ENCODE measurements at places on chromosomes 16 and 17.

GRCh38 chr17:78329263-78330059 is 30.4 kb downstream of the SOCS3 start:
- peak; percentile 84 for DNase-seq

DNA sequence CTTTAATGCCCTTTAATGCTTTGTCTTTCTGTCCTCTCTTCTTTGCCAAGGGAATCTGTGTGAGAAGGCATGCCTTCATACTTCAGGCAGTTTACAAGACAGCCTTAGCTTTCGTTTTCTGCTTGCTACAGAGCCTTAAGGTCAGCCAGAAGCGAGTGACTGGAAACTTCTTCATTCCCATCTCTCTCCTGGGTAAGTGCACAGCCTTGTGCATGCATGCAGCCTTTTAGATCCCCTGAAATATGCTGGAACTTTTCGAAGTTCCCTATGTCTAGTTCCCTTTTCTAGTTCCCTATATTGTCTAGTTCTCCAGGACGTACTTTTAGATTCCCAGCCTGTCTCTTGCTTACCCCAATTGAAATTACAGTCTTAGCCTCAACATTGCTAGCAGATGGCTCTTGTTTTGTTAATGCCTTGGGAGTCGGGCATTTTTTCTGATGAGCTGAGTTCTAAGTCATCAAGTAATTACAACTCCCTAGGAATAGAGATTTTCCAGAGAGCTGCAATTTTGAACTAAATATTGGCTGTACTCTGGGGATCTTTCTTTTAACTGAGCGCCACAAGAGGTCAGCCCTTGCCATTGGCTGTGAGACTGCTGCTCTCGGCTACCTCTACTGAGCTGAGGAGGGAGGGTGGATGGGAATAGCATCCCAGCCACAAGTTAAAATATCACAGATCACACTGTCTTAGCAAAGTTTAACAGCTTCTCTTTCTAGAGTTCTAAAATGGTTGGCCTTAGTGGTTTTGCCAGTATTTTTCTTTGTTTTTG is 22.7 kb upstream of the PPM1D start:
- peak; percentile 56 for DNase-seq

GRCh38 chr17:19281161-19281560 is 44.0 kb downstream of the EPN2 start:
- DNase-seq, result peak; percentile 34

- DNase-seq, result no peak
Observed at GRCh38 chr17:78306913-78307312, 53.0 kb downstream of the SOCS3 start.

GRCh38 chr16:29790949-29791844 is 646 bp downstream of the KIF22 start:
- no peak for DNase-seq

- peak; percentile 71 for DNase-seq
Observed at GRCh38 chr17:8681170-8681949, 50.8 kb upstream of the MYH10 start.

DNA sequence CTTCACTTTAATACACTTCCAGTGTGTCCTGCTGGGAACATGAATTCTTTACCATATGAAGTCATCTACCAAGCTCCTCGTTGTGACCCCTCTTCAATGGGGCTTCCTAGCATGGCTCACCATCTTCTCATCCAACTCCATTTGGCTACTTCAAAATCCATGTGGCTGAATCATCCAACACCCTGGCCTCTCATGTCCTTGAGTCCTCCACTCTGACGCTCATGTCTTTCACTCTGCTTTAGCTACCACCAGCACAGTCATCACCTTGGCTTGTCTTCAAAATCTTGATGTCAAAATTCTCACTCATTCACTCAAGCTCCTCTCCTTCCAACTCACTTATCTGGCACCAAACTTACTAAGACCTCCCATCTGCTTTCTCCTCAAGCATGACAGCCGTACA is 35.8 kb downstream of the AMFR start:
- peak; percentile 93 for DNase-seq

- DNase-seq, result no peak
Observed at GRCh38 chr16:47045023-47045422, 71.5 kb upstream of the DNAJA2 start.

DNA sequence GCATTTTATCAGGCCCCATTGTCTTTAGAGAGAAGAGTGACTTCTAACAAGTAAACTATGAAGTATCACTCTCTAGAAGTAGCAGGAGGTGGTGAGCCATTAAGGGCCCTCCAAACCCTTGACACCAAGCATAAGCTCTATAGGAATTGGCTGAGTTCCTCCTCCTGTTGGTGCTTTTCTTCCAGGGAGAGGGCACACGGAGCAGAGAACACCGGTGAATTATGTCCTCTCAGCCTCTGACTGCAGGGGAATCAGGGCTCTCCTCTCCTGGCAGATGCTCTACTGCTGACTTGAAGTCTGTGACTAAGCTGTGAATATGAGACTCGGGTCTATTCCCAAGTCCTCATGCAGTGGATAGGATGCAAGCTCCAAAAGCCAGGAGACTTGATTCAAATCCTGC is 32.3 kb downstream of the CHD9 start:
- DNase-seq, result no peak

DNA sequence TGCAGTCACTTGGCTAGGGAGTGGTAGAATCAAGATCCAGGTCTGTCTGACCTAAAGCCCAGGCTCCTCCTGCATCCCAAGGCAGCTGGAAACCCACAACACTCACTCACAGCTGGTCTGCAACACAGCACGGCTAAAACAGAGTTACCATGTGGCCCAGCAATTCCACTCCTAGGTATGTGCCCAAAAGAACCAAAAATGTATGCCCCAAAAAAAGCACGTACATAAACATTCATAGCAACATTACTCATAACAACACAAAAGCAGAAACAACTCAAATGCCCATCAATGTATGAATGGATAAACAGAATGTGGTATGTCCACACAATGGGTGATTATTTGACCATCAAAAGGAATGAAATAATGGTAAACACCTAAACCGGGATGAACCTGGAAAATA is 8.9 kb downstream of the TVP23A start:
- DNase-seq, result no peak

- no peak for DNase-seq
Observed at GRCh38 chr17:9994761-9995160, 89.7 kb upstream of the RCVRN start.

GRCh38 chr17:59439741-59440211 is 108.3 kb downstream of the YPEL2 start:
- no peak for DNase-seq

DNA sequence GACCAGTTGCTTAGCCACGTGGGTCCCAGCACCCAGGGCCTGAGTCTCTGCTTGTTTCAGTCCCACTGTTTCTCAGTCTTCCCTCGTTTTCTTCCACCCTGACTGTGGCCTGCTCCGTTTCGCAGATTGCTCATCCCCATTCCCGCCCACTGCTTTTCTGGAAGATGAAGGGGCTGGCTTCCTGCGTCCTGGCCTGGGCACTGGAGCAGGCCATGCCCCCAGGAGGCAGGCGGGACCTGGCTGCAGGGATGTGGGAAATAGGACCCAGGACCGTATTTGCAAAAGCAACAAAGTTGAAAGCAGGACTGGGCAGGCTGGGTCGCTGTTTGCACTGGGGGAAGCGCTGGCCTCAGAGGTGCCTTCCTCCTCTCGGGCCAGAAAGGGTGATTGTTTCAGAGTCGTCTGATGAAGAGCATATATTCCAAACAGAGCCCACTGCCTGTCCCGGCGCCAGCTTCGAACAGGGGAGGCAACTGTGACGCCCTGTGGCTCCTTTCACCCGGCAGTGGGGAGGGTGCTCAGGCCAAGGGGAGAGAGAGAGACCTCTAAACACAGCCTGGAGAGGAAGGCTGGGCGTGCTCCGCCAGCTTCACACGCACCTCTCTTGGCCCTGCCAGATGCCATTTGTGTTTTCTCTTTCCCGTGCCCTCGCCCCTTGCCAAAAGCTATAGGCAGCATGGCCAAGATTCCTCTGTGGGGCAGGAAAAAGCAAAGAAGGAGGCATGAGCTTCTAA is 108.6 kb downstream of the CMIP start:
- DNase-seq, result peak; percentile 48

- DNase-seq, result no peak
Observed at GRCh38 chr17:34201767-34202166, 53.3 kb upstream of the CCL2 start.

- DNase-seq, result no peak
Observed at GRCh38 chr16:10950393-10950792, 6.0 kb downstream of the CLEC16A start.

DNA sequence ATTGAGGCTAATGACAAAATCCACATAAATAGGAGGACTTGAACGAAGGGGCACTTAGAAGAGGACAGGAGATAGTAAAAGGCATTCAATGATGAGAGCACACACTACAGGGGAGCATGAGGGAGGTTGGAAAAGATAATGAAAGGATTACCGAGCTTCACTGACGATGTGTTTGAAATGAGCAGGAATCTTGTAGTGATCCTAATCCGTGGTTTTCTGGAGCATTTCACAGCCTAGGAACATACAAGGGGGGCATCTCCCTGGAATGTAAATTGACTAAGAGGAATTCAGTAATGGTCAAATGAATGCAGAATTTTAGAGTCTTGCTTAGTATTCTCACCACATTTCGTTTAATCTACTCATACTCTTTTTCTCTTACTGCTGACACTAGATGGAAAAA is 5.2 kb downstream of the ATMIN start:
- no peak for DNase-seq

DNA sequence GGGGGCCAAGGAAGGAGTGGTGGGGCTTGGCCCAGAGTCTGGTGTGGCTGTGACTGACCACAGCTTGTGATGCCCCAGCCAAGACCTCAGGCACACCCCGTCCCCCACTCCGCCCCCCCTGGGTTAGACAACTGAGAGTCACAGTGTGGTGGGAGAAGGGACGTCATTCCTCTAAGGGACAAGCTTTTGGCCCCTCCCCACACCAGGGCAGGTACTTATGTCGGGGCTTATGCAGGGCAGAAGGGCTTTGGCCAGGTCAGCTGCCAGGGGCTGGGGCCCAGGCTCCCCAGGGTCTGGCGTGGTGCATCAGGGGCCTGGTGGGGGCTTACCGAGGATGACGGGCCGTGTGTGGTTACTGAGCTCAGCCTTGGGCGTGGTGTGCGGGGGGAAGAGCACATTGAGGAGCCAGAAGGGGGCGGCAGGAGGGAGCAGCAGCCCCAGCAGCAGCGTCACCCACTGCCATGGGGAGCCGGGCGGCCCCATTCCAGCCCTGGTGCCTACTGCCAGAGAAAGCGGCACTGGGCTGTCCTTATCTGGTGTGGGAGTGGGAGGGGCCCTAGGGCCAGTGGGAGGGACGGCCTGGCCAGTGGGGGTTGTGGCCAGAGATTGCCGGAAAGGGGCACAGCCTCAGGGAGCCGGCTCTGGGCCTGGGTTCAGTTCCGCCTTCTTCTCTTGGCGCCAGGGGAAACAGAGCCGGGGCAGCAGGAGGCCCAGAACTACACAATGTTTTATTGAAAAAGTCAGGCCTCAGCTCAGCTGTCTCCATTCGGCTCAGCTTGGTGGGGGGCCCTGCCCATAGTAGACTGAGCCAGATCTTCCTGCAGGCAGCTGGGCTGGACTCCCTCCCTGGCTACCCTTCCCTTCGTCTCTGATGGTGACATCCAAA is at the start of gene LCAT:
LCAT (minus strand) TSS at position 502 of the 886 bp plus-strand sequence; CDS start at position 483, 19 bp downstream.
- DNase-seq, result peak; percentile 49

DNA sequence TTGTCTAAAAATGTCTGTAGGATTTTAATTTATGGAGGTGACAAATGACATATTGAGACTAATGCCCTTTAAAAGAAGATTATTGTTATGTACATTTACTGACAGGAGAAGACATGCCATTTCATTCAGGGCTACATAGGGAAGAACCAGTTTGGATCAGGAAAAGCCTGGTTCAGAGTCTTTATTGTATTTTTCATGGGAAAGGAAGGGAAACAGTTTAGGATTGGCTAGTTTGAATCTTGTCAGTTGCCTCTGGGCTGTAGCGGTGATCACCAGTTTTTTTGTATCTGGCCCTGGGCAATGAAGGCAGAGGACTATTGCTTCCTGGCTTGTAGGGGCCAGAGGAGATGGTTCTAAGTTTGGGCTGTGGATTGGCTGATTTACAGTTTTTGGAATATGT is 31.8 kb downstream of the NSRP1 start:
- no peak for DNase-seq

DNA sequence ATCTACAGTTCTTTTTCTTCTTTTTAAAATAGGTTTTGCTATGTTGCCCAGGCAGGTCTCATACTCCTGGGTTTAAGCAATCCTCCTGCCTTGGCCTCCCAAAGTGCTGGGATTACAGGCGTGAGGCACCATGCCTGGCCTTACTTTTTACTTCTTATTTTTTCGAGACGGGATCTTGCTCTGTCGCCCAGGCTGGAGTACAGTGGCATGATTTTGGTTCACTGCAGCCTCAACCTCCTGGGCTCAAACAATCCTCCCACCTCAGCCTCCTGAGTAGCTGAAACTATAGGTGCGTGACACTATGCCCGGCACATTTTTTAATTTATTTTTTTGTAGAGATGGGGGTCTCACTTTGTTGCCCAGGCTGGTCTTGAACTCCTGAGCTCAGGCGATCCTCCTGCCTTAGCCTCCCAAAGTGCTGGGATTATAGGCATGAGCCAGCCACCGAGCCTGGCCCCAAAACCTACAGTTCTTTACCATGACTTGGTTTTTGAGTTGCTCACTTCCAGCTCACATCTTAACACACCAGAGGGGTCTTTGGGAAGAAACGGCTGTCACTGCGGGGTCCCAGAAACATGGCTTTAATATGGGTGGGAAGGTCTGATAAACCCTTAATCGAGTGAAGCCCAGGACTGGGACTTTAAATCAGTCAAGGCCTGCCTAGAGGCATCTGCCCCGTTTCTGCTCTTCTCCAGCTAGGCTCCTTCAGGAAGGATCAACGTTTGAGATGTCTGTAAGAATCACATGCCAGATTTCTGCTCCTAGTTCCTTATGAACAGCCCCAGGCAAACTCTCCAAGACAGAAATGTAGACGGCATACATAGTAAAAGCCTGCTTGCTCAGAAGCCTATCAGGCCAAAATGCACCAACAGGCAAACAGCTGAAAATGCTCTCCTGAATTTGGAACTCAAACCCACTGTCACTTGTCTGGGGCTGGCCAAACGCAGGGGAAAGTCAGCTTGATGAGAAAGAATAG is 91.7 kb upstream of the TOB1 start:
- DNase-seq, result no peak

DNA sequence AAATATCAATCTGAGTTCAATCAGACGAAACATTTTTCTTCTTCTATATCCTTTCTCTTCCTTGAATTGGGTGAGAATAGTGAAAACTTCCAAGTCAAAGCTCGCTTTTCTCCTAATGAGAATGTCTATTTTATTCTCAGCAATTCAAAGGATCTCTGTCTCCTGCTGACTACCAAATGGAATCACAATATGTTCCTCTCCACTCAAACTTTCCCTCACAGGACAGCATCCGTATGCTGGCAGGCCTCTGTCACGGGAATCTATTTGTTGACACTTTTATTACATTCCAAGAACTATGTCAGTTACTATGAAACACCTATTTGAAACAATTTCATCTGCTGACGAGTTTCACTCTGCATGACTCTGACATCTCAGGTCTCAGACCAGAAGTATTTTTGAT is 1196.6 kb downstream of the CDH11 start:
- no peak for DNase-seq

DNA sequence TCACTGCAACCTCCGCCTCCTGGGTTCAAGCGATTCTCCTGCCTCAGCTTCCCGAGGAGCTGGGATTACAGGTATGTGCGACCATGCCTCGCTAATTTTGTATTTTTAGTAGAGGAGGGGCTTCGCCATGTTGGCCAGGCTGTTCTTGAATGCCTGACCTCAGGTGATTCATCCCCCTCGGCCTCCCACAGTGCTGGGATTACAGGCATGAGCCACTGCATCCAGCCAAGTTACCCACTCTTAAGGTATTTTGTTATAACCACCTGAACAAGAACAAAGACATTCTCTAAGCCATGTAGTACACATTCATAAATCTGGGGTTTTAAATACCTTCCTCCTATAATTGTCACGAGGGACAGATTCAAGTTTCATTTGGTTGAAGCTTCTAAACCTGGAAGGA is 12.3 kb upstream of the TMEM170A start:
- DNase-seq, result no peak

GRCh38 chr17:3512505-3513171 is 36.8 kb downstream of the ASPA start:
- peak; percentile 87 for DNase-seq
